ENCODE measurements at places on chromosomes 6 and 20.

GRCh38 chr6:32095338-32096086 lies 13.6 kb downstream of the TNXB start:
- DNase-seq: no peak

DNA sequence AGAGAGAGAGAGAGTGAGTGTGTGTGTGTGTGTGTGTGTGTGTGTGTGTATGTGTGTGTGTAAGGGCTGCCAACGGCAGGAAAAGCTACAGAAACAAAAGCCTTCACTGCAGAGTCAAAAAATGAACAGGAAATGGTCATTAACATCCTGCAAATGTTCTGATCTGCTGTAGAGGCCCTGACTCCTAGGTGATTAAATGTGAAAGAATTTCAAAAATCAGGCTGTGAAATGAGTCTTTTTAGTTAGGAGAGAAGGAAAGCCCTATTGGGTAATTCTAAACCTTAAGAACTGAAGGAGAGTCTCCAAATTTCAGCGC lies 166.5 kb upstream of the MYLIP start:
- peak; percentile 42 for DNase-seq

DNA sequence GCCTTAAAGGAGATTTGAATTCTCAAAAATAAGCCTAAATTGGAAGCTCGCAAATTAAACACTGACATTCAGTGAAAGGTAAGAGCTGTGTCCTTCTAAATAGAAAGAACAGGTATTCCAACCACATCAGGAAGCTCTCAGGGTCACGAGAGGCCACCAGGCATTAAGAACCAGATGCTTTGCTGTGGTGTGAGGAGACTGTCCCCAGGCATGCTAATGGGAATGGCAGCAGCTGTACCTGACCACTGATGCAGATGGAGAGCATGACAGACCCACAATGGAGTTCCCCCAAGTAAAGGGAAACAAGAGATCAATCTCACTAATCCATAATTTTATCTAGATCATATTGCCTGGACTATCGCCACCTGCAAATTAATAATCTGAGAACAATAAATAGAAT lies 658.9 kb upstream of the NOX3 start:
- no peak for DNase-seq

DNA sequence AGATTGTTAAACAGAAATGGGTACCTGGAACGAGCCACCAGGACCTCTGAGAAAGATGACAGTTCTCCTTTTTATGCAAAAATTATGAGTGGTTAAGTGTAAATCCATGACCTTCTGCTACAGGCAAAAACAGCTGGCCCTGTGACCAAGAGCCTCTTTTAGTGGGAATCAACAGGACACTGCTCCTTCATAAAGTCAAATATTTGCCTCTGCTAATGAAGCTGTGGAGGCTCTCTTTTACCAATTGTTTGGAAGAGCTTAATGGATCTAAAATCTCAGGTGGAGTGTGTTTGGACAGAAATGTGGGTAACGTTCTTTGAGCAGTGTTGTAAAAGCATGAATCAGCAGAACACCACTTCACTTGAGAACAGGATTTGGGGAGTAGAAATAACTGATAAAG lies 117.5 kb upstream of the PCSK2 start:
- DNase-seq: no peak

- DNase-seq: peak; percentile 53
Observed at GRCh38 chr20:14142964-14143627, 147.8 kb downstream of the MACROD2 start.

DNA sequence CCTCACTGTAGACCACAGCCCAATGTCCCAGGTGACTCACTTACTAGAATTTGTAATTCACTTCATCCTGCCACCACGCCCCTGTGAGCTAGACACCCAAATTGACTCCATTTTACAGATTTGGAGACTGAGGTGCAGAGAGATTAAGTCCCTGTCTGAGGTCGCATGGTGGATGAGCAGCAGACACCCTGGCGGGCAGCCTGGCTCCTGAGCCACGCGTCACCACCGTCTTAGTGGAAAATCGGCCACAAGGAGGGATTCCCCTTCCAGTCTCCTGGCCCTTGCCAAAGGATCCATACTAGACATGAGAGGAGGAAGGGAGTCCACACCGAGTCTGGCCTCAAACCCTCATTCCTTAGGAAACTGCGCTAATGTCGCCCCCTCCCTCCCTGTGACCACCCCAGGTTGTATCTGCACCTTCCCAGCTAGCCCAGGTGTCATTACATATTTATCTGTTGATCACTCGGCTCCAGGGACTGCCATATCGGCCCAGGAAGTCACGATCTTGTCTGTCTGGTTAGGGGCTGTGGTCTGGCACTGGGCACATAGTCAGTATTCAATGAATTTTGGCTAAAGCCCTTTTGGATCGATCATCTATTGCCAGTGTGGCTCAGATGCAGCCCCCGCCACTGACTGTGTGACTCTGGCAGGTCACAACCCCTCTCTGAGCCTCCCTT lies 25.7 kb upstream of the PTGIS start:
- no peak for DNase-seq

DNA sequence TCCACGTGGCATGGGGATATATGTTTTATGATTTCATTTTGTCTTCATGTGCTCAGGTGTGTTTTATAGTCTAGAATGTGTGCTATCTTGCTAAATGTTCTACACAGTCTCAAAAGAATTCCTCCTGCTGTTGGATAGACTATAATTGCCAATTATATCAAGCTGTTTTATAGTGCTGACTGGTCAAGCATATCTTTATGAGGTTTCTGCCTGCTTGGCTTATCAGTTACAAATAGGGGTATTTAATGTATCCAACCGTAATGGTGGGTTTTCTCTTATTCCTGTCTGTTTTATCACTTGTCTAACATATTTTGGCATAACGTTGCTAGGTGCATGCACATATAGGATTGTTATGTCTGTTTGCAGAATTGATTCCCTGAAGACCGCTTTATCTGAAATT lies 201.3 kb downstream of the EYS start:
- DNase-seq: no peak

DNA sequence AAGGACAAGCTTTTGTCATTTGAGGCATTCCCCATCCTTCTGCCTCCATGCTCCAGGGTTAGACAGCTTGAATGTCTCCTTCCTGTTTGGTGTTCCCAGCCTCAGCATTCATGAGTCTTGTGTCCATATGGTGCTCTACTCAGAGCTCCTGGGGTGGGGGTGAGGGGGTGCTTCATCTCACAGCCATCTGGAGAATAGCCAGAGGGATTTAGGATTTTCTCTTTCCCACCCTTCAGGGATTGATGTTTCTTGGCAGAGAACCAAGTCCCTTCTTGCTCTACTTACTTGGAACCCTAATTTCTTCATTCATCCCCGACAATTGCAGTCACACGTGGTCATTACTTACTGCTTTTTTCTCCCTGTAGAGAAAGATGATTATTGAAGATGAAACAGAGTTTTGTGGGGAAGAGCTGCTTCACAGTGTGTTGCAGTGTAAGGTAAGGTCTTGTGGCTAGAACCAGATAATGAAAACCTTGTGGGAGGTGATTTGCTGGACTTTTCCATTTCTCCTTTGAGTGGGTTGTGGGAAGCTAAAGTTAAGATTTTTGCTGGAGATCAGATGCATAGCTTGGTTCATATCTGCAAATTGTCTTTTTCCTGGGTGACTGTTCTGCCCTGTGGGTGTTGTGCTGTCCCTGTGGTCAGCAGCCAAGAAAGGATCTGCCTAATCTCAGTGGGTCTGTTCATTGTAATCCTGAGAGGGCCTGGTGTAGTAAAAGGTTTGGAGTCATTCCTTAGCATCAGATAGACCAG lies 18.6 kb downstream of the CMTR1 start:
- DNase-seq: no peak

DNA sequence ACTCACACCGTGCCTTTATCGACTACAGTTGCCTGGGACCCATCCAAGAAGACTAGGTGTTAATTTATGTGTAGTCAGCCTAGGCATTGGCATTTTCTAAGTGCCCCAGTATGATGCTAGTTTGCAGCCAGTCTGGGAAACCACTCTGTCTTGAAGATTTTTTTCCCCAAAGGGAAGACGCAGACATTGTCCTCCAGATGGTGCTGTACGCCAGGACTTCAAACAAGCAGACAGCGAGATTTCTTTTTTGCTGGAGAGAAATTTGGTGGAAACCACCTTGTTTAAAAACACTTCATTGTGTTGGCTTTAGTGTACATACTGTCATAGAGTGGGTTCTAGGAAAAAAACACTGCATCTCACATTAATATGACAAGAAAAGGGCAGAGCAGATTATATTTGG lies 30.0 kb downstream of the ALDH5A1 start:
- DNase-seq: peak; percentile 25

- DNase-seq: no peak
Observed at GRCh38 chr6:31422587-31422986, 19.2 kb downstream of the MICA start.

GRCh38 chr6:121830736-121831135 lies 395.3 kb downstream of the GJA1 start:
- no peak for DNase-seq

- no peak for DNase-seq
Observed at GRCh38 chr20:35891375-35891774, 62.9 kb downstream of the SCAND1 start.

DNA sequence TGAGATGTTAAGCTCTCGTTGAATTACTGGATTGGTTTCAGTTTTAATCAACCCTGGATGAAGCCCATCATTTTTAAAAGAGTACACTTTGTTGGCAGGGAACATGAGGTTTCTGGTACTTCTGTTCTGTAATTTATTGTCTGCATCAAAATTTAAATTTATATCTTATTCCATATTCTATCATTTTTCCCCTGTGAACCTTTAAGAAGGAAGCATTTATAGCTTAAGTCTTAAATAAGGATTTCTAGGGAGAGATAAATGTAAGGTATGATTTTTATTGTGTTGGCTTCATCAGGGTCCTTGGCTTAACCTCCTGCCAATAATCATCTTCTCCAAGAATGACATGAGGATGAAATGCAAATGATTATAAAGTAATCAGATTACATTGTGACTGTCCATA lies 40.6 kb downstream of the MLIP start:
- no peak for DNase-seq

GRCh38 chr6:149454346-149454848 lies 30.4 kb downstream of the ZC3H12D start:
- no peak for DNase-seq

DNA sequence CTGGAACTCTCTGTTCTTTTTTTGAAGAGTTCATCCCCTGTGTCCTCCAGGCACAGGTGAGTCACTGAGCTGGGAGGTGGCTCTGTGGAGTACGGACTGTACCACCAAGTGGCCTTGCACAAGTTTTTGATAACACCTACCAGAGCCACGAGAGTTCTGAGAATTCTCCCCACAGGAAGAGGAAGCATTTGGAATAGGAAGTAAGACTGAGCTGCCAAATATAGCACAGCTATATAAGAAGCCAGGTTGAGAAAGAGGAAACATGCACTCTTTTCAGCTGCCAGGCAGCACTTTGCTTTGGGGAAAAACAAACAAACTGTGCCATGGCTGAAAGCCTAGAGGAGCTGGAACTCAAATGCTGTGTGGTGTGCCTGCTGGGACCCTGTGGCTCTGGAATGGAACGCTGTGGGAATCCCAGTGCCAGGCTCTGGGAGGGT lies 70.8 kb upstream of the RIPOR2 start:
- no peak for DNase-seq

- DNase-seq: no peak
Observed at GRCh38 chr20:57940868-57941522, 231.2 kb upstream of the PMEPA1 start.

DNA sequence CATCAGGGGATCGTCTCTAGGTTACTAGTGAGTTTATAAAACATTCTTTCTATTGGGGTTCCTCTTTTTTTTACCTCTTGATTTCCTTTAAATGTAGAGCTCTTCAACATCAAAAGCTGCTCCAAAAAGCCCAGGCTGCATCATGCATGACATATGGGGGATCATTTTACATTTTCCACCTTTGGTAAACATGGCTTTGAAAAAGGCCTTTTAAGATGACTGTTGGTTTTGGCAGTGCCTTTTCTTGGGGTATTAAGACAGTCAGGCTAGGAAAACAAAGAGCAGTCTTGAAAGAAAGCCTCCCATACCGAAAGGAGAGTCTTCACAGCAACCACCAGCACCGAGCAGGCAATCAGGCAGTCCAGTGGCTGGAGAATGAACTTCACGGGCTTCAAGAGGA lies 73.2 kb downstream of the NPEPL1 start:
- no peak for DNase-seq

DNA sequence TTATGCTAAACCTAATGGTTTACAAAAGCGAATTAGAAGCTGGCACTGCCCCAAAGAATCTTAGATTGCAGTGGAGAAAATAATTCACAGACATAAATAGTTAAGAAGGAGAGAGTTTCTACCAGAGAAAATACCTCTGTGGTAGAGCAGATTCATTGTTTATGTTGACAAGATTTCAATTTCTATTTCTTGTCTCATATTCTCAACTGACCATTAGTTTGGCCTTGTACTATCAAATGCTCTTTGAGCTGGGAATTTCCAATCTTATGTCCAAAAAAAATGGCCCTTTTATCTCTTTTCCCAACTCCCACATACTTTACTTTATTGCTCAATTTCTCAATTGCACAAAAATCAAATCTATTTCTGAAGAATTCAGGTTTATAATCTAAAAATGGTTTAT lies 804.1 kb upstream of the CITED2 start:
- DNase-seq: no peak

DNA sequence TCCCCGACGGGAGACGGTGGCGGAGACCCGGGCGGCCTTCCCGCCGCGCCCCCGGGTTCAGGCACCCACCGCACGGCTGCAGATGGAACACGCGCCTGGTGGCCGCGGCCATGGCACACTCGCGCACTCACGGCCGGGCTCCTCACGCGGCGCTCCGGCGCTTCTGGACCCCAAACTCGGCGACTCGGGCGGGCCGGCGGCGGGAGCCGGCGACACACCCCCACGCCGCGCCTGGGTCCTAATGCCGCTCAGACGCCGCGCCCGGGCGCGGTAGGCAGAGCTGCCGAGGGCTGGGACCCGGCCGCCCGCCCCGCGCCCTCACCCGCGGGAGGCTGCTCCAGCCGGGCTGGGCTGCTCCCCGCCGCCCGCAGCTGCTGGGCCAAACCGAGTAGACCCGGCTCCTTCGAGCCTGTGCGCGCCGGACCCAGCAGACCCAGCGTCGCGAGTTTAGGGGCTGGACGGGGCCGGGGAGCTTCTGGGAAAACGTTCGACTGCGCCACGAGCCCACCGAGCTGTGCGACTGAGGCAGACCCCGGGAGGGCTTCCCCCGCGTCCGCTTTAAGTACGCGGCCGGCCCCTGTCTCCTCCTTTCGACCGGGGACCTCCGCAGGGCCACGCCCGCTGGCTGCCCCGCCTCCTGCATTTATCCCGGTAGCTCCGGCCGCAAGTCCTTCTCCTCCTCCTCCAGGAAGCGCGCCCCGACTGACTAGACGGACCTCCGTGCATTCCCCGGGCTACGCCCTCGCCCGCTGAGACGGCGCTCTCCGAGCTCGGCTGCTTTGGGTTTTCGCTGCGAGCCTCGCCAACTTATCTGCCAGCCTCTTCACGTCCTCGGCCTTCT lies at the start of gene SLC4A11:
Gene SLC4A11, minus strand, starts transcription at position 165 of the 841 bp plus-strand sequence. Its CDS starts 53 bp downstream, at position 112.
- DNase-seq: no peak

- DNase-seq: no peak
Observed at GRCh38 chr20:48186447-48186846, 401.2 kb upstream of the SULF2 start.
